ENCODE measurements at places on chromosomes 2 and 18.

GRCh38 chr2:162475661-162476060 is 131.7 kb downstream of the GCA start:
- DNase-seq = no peak

- no peak for DNase-seq
These were observed 63.9 kb upstream of the TANK start for GRCh38 chr2:161096336-161096735.

DNA sequence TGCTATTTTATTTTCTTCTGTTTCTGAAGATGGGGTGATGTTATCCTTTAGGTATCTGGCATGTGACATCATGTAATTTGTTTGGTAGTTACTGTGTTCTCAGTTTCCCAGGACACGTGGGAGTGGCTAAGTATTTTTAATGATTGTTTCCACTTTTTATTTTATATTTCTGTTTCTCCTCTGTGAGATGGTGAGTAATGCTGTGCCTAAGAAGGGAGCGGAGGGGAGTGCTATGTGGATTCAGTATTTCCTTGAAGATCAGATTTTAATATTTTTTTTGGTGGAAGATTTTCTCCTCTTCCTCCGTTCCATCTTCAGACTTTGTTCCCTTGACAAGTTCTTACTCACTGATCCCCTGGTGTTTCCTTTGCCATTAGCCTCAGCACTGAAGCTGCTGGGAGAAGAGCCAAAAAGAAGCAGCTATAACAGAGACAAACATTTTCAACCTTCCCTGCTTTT is 180.0 kb upstream of the MMADHC start:
- DNase-seq = no peak

- no peak for DNase-seq
These were observed 302.0 kb downstream of the NCKAP5 start for GRCh38 chr2:133266041-133266925.

DNA sequence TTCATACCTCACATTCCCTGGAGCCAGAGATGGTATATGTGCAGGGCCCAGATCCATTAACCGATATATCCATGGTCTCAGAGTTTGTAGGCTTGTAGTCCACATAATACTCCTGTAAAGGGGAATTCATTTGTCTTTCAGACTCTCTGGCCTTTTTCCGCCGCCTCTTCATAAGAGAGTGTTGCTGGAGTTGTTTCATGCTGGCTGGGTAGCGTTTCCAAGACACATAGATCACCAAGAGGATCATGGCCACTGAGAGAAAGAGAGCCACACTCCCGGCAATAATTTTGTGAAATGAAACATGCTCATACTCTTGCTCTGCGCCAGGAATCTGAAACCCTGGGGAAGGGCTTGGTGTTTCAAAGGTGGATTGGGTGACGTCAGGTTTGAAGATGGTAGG is 3.9 kb downstream of the LRRTM4 start:
- DNase-seq = no peak

- no peak for DNase-seq
These were observed 18.7 kb upstream of the CCDC102B start for GRCh38 chr18:68779169-68779568.

- DNase-seq = no peak
These were observed 40.8 kb downstream of the CHN1 start for GRCh38 chr2:174964404-174964803.

GRCh38 chr18:23053776-23054457 is 81.4 kb upstream of the CABLES1 start:
- DNase-seq = no peak

GRCh38 chr2:176076063-176076462 is 7.7 kb downstream of the EVX2 start:
- DNase-seq = no peak

DNA sequence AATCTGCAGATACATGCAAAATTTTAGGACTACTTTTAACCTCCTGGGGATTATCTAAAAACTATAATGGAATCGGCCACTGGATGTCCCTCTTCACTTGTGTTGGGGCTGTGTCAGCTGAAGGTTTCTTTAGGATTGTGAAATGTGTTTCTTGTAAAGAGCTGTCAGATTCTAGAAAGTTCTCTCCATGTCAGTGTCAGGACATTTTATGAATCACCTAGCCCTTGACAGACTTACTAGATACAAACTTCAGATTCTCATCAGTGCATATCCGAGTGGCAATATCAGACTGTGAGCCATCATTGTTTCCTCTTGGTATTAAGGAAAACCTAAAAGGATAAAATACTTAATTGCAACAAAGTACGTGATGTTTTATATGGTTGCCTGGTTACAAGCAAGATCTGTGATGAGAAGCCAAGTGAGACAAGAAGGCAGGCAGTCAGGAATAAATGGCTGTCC is 107.3 kb downstream of the CPS1 start:
- no peak for DNase-seq

GRCh38 chr2:239590276-239590675 is 189.5 kb upstream of the HDAC4 start:
- DNase-seq = no peak

DNA sequence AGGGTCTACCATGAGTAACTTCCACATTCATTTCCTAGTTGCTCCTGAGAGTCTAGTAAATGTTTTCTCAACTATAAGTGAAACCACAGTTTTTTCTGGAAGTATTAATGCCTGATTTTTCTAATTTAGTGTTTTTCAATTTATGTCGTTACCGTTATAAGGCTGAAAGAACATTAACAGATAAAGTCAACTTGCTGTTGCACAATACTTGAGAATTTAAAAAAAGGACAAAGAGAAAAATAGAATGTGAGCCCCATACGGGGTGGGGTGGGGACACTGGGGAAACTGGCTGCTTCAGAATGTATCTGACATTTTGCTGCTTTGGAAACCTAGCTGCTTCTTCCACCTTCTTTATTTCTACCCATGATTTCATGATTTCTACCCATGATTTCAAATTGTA is 26.2 kb downstream of the CNOT11 start:
- DNase-seq = no peak

- no peak for DNase-seq
These were observed 91.1 kb downstream of the CABLES1 start for GRCh38 chr18:23226391-23226790.

DNA sequence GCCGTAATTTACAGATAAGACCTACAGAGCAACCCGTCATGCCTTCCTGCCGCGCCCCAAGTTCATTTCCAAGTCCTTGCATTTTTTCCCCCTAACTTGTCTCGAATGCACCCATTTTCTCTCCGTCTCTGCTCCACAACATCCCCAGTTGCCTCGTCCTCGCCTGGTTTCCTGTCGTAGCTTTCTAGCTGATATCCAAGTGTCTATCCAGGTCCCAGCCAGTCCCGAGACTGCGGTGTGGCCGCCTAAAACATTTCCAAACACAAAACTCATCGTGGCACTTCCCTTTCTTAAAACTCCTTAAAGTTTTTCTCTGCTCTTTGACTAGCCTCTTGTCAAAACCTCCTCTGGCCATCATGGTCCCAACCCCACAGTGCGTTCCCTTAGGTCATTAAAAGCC is 1.2 kb upstream of the BARD1 start:
- DNase-seq = no peak

DNA sequence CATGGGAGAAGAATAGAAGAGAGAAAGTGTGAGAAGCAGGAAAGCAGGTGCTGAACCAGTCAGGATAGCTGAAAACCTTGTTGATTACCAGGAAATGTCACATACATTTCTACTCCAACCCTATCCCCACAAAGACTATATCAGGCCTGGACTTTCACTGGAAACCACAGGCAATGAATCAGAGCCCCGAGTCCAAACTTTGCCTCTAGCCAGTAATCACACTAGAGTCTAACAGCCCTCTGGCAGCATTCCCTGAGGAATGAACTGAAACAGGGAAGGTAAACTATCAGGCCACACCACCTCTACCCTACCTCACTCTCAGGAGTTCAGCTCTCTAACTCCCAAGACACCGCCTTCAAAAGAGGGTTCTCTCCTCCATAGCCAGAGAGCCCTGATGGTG is 18.7 kb upstream of the IHH start:
- DNase-seq = no peak

GRCh38 chr2:240451108-240451611 is 15.7 kb downstream of the GPC1 start:
- no peak for DNase-seq

DNA sequence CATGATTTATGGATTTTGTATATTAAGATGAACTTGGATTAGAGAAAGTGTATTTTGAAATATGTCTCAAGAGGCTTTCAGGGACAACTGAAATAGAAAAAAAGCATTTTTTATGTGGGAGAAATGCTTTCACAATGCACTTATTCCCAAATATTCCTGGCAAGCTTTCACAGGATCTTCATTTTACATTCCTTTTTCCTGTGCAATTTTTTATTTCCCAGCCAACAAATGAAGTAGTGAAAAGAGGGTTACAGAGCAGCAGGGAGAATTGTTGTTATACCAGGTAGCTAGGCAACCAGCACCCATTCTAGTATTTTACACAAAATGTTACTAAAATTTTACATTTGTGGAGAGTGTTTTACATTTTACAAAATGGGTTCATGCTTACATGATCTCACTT is 167.0 kb upstream of the RPRM start:
- DNase-seq = no peak

DNA sequence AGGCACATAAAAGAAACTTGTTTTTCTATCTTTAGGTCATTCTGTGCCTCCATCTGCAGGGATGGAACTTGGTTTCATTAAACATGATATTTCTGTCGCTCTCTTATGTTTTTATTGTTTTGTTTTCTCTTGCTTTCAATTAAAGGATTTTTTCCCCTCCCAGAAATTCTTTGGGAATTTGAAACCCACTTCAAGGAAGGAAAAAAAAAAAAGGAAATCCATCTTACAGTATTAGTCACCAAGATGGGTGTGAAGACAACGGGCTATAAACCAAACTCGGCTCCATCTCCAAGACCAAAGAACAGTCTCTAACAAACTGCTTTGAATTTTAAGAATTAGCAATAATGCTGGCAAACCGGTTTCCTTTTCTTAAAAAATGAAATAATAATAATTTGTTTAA is 244.1 kb downstream of the BCL11A start:
- no peak for DNase-seq

- no peak for DNase-seq
These were observed 10.8 kb upstream of the YWHAQ start for GRCh38 chr2:9641641-9642040.

GRCh38 chr2:136107051-136108033 is 10.6 kb downstream of the CXCR4 start:
- DNase-seq = no peak

GRCh38 chr2:180621941-180622918 is 358.2 kb upstream of the UBE2E3 start:
- DNase-seq = no peak

DNA sequence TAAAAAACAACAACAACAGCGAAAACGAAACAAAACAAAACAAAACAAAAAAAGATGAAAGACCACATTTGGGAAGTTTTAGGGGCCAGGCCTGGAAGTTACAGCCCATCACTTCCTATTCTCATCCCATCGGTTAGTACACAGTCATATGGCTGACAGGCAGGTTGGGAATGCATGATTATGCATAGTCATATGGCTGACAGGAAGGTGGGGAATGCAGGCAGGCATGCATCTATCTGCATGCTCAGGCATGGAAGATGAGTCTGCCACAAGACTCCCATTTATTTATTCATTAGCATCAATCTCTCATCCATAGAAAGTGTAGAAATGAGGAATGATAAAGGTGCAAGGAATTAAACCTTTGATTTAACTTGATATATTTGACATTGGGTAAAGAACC is 325.3 kb upstream of the MEX3C start:
- no peak for DNase-seq

DNA sequence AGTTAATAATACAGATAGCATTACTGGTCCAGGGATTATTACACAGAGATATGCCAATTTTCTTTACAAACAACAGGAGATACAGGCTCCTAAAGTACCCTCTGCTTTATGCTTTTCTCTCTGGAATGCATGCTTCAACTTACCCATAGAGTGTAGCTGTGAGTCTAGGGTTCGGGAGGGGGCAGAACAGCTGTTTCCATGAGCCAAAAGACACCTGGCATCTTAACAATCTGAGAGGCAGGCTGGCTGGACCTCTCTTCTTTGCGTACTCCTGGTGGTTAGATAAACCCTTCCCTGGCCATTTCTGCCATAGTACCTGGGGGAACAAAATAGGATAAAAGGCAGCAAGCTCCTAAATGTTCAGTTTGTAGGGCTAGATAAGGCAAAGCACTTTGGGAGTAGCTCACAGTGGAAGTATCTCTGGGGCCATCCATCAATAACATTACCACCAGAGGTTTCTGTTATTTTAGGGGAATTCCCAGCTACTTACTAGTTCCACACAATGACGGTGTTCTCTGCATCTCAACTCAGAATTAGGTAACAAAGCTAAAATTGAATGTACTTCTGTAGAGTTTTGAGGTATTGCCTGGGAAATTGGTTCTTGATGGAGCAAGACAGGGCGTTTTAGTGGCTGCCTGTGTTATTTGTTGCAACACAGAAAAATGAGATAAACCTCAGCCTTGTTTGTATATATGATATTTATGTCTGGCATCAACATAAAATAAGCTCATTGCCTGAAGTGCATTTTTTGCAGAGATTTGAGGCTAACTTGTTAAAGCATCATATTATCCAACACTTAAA is 6.2 kb upstream of the CCDC85A start:
- no peak for DNase-seq

DNA sequence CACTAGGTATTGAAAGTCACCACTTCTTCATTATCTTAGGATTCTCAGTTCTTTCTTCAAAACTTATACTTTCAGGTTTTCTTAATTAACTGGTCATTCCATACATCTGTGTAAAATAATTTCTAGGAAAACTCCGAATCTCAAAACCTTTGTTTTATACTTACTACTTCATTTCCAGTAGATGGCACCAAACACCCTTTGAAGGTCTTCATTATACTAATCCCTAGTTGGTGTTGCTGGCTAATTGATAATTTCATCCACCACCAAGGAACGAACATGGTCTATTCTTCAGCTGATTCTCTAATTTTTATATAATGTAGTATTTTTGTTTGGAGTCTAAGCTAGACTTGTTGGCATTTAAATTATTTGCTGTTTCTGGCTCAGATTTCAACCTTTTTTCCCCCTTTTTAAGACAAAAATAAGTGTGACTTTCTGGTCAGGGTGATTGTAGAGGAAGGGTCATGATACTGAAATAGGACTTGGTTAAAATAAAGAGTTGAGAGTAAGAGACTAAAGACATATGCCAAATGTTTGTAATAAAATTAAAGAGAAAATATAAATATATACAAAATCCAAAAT is 2.8 kb upstream of the MXD1 start:
- DNase-seq = no peak

DNA sequence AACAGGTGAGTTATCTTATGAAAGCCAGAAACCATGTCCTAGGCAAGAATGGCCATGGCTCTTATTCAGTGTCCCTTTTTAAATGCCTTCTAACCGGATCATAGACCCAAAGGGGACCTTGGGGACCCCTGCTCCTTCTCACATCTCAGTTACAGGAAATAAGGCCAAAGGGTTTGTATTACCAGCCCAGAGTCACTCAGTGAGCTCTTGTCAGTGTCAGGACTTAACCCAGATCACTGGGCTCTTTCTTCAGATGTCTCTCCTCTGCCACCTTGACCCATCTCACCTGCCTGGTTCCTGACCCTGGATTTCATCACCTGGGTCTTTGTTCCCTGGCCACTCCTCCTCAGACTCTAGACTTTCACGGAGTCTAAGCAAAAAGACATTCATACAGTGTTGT is 556.7 kb downstream of the CMPK2 start:
- DNase-seq = no peak
